ENCODE measurements at places on chromosomes 1 and 21.
A peak's percentile ranks its signal among the peaks of the same experiment; 100 is the strongest.

DNA sequence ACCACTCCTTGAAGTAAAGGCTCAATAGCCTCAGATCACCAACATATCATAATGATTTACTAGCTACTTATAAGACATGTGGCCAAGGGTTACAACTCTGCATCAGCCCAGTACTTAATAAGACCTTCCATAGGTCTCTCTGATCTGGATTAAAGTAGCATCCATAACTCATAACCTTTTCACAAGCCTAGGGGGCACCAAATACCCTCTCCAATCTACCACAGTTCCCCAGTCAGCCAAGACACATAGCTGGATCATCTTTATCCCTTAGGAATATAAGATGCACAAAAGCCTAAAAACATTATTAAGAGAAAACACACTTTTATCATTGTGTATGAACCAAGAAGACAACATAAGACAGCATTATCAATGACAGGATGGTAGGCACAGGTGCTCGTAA is 22.1 kb downstream of the SSX2IP start:
- DNase-seq = no peak

- DNase-seq = no peak
Observed at GRCh38 chr1:222940095-222940494, 125.3 kb downstream of the DISP1 start.

GRCh38 chr1:164977561-164977960 is 379.0 kb downstream of the LMX1A start:
- DNase-seq = no peak

GRCh38 chr21:41731081-41731480 is 35.8 kb downstream of the RIPK4 start:
- no peak for DNase-seq

GRCh38 chr1:247316590-247317197 is 15.0 kb downstream of the ZNF496 start:
- no peak for DNase-seq

- DNase-seq = no peak
Observed at GRCh38 chr1:29648798-29649188, 412.5 kb downstream of the PTPRU start.

DNA sequence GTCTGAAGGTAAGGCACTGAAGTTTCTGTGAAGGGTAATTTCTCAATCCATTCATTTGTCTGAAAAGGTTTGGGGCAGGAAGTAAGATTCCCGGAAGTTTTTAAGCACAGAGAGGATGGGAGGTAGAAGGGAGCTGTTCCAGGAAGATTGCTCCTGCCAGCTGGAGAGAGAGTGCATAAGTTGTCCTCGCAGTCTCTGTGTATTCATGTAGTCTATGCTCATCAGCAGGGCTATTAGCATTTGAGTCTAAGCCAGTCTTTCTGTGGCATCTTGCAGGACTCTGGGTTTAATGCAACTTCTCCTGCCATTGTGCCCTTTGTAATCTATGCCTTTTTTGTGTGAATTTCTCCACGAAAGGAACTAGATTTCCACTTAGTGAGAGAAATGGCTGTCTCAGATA is 140.8 kb upstream of the FGGY start:
- DNase-seq = no peak

DNA sequence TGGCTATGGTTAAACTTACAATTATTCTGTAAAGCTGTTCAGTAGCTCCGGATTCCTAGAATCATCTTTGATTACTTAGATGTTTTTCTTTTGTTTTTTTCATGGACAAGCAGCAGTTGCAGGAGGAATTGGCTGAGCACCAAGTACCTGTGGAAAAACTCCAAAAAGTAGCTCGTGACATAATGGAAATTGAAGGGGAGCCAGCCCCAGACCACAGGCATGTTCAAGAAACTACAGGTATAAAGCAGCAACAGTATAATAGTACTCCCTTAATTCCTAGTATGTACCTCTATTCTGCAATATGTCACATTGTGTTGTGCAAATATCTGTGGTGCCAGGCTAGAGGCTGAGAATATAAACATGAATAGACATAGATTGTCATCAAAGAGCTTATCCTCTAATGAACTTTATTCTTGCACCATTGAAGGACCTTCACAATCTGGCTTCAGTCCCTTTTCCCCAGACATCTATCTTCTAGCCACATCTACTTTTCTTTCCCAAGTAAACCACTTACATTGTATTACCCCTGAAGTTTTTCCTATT is 132.3 kb upstream of the BMP8A start:
- DNase-seq = no peak

DNA sequence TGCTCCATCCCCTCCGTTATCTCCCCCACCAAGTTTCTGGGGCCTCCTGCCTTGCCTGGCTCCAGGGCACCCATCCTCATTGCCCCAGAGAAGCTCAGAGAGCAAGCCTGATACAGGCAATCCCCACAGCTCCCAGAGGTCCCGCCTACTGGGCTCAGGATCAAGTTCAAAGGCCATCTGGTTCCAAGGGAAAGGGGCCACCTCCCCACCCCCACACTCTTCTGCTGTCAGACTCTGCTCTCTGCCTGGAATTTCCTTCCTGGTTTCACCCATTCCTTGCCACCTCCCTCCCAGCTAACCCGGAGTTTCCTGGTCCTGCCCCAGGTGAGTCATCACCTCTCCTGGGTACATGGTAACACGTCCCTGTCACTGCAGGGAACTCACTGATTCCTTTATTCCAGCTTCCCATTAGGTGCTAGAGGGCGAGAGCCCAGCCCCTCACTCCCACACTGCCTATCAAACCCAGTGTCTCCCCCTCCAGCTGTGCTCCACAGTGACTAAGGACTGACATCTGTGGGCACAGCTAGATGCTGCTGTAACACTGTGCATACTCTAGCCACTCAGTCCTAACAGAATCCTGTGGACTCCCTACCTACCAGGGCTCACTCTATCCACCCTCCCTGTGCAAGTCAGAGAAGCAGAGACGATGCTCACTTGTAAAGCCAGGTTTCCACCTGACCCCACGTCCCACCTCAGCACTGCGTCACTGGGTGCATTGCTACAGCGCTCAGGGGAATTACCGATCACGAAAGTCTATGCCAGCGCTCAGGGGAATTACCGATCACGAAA is 21.8 kb downstream of the RSPH1 start:
- DNase-seq = no peak

- no peak for DNase-seq
Observed at GRCh38 chr21:34871026-34871908, 177.8 kb downstream of the RUNX1 start.

DNA sequence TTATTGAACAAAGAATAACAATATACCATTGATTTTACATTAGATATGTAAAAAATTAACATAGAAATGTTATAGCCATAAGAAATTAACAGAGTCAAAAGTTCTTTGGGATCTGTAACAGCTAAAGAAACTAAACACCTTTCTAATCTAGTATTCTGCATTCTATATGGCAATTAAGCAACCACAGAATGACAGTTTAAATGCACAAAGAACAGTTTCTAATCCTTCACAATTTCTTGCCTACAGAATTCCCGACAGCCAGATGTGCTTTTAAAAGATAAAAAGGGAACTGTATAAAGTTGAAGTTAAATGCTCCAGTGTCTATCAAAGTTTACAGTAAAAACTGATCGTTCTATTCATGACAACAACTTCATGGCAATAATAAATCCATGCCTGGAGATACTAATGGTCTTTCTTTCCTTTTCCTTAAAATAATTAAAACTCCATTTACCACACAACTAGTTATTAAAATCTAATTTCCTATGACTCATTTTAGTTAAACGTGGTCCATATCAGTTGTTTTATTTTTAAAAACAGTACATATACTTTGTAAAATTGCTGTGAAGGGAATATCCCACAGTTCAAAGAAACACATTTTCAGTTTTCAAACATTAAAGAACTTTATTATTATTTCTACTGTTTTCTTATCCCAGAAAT is 110.2 kb downstream of the EIF4G3 start:
- DNase-seq = no peak

- DNase-seq = no peak
Observed at GRCh38 chr1:4172644-4173599, 272.9 kb upstream of the C1orf174 start.

DNA sequence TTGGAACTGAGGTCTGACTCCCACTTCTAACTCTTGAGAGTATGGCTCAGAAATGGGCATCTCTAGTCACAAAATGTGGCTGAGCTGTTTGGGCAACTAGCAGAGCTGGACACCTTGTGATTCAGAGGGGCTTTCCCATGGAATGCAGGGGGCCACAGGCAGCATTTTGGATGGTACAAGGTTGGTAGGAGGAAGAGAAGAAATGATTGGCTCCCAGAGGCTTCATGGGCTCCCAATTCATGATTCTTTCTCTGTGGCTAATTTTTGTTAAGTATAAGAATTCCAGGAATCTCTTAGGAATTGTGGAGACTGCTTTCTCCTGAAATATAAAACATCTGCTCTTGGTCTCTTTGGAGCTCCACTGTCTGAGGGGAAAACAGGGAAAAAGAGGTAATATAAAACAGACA is 49.7 kb downstream of the PBX1 start:
- no peak for DNase-seq

DNA sequence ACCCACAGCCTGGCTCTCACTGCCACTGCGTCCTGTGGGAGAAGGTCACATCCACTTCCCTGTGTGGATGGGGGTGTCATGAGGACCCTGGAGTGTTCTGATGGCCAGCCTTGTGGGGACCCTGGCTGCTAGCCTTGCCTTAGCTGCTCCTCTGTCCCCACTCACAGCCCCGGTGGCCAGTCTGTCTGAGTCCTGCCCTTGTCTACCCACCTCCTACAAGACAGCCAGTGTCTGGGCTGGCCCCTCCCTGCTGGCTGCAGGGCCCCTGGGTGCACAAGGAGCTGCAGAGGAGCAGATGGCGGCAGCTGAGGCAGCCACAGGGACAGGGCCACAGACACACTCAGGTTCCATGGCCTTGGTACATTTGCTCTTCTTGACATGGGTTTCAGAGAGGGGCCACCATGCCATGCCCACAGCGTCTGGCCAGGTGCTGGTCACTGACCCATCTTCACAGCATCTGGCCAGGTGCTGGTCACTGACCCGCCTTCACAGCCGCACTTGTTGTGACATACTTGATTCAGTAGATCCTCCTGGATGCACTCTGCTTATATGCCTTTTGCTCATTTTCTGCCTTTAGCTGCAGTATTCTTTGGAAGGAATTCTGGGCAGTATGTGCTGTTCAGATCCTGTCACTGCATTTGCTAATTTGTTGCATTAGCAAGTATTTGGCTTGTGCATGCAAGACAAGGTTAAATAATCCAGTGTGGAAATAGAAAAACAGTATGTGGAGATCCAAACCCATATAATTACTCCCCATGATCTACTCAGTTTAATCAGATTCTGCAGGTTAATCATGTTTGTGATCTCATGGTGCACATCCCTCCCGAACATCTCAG is 157.8 kb downstream of the PCBP3 start:
- no peak for DNase-seq

GRCh38 chr1:11058026-11058425 is 1.8 kb downstream of the SRM start:
- no peak for DNase-seq

- peak; percentile 21 for DNase-seq
Observed at GRCh38 chr21:42002421-42002958, 7.7 kb downstream of the ZBTB21 start.

GRCh38 chr1:86846164-86846647 is 67.7 kb downstream of the SELENOF start:
- DNase-seq = no peak

- no peak for DNase-seq
Observed at GRCh38 chr1:159177272-159177907, 6.0 kb downstream of the CADM3 start.

Data from activated CD8-positive, alpha-beta memory T cell treated with anti-CD3 and anti-CD28 coated beads for 4 hours (primary cell).